ENCODE measurements at places on chromosomes 6 and 20. TPM values are rescaled to one million over a fixed set of nuclear protein-coding genes. Genes with fewer than 3 reads are reported as not detected.

Gene SMLR1
- polyA plus RNA-seq = 3.1 TPM

DNA sequence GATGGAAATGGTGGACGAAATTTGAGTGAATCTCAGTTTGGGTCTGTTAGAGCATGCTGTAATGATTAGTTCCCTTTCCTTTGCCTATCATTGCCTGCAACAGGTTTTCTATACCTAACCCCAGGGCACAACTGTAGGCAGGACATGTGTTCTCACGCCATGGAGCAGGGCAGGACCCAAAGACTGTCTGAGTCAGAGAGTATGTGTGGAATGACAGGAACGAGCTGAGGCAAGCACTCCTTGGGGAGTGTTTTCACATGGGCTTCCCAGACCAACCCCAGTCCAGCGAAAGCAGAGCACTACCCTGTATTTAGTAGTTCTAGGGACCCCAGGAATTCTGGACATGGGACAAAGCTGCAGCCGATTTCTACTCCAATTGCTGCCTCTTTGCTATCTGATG is 234.2 kb downstream of the HACE1 start:
- no peak for DNase-seq

Gene TRAM2
- 46.4 TPM for polyA plus RNA-seq

GRCh38 chr20:23670361-23670760 is 18.5 kb downstream of the CST4 start:
- no peak for DNase-seq

Gene NFS1
- 30.2 TPM for polyA plus RNA-seq

Gene CUTA
- polyA plus RNA-seq = 254 TPM

GRCh38 chr6:159935633-159936032 is 33.2 kb upstream of the IGF2R start:
- DNase-seq = no peak

Gene GJA10
- polyA plus RNA-seq = not detected

DNA sequence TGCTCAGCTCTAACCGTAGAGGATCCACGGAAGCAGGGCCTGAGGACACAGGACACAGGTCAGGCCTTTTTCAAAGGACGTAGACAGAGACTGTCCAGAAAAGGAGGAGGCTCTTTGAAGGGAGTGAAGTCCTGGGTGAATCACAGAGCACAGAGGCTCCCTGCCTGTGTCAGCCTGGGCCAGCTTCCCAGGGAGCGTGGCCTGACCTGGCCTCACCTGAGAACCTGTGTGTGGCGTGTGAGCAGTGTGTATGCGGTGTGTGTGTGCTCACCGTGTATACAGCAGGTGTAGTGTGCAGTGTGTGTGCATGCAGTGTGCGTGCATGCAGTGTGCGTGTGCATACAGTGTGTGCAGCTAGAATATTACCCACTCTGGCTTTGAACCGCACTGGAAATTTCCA is 56.0 kb upstream of the FNDC1 start:
- no peak for DNase-seq

DNA sequence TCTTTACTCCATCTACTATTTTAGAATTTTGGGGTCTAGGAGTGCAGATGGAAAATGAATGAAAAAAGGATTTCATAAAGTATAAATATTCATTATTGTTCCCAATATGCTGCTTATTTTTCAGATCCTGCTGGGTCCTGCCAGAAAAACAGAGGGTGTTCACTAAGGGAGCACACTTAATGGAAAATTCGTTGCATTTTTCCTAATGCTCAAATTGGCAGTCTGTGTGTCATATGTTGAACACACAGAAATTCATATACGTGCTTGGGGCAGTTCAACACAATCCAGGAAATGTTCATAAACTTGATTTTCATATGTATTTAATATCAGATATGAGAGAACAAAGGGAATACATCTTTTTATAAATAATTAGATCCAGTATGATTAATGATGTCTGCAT is 1019.4 kb downstream of the EPHA7 start:
- no peak for DNase-seq

- no peak for DNase-seq
Measured at GRCh38 chr20:21104921-21105320, 1.2 kb downstream of the LINC00237 start.

DNA sequence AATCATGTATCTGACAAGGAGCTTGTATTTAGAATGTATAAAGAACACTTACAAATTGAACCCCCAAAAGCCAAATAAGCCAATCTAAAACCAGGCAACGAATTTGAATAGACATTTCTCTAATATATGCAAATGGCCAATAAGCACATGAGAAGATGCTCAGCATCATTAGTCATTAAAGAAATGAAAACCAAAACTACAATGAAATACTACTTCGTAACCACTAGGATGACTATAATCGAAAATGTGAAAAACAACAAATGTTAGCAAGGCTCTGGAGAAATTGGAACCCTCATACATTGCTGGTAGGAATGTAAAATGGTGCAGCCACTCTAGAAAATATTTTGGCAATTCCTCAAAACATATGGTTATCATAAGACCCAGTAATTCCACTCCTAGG is 105.8 kb upstream of the TOP1 start:
- DNase-seq = no peak

Gene RAET1L
- 0.23 TPM for polyA plus RNA-seq

GRCh38 chr6:42104095-42104803 is 38.2 kb downstream of the C6orf132 start:
- peak; percentile 59 for DNase-seq

GRCh38 chr6:32086661-32087573 is 22.2 kb downstream of the TNXB start:
- no peak for DNase-seq

Gene VEGFA
- 424 TPM for polyA plus RNA-seq

- DNase-seq = no peak
Measured at GRCh38 chr20:37364013-37364926, 18.3 kb downstream of the SRC start.

- DNase-seq = no peak
Measured at GRCh38 chr20:42260184-42260583, 642.0 kb upstream of the CHD6 start.

GRCh38 chr6:10030942-10031537 is 383.8 kb downstream of the TFAP2A start:
- no peak for DNase-seq

- no peak for DNase-seq
Measured at GRCh38 chr6:37524025-37524969, 24.6 kb upstream of the CCDC167 start.

GRCh38 chr6:17269840-17270239 is 11.3 kb upstream of the RBM24 start:
- DNase-seq = no peak

DNA sequence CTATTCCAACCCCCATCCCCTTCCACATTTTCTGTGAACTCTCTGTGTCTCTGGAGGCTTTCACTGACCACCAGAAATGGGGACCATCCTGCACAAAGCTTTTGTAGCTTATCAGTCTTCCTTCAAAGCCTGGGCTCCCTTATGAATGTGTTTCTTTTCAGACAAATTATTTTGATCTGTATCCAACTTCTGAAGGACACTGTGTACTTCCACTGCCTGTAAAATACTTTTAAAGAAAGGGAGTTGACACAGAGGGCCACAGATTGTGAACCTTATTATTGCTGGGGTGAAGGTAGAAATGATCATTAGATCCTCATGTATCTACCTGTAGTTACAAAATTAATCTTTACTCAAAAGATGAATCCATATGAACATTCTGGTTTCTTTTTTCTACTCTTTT is 135.6 kb downstream of the CARMIL1 start:
- DNase-seq = no peak

DNA sequence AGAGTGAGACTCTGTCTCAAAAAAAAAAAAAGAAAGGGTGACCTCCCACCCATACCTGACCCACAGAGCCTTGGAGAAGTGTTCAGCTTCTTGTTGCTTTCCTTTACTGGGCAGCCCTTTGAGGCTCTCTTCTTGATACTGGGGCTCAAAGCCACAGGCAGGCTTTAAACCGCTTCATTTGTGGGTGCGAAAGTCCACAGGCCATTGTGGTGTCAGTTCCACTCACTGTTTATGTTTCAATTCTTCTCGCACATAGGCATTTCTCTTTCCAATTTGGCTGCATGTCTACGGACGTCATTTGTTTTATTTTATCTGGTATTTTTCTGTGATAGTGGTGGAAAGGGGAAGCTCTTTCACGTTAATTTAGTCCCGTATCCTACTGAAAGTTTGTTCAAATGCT is 34.6 kb downstream of the PPARD start:
- no peak for DNase-seq

Gene ZC2HC1B
- not detected for polyA plus RNA-seq

GRCh38 chr6:19837511-19838441 is 606 bp downstream of the ID4 start:
- DNase-seq = no peak

- DNase-seq = no peak
Measured at GRCh38 chr6:138017166-138017757, 90.0 kb downstream of the PERP start.

- no peak for DNase-seq
Measured at GRCh38 chr6:36787210-36787609, 52.0 kb downstream of the CPNE5 start.

Gene HLA-DRA
- 54.9 TPM for polyA plus RNA-seq

- DNase-seq = no peak
Measured at GRCh38 chr6:111857674-111858337, 15.4 kb downstream of the FYN start.
